ENCODE measurements at places on chromosomes 7 and 10.

DNA sequence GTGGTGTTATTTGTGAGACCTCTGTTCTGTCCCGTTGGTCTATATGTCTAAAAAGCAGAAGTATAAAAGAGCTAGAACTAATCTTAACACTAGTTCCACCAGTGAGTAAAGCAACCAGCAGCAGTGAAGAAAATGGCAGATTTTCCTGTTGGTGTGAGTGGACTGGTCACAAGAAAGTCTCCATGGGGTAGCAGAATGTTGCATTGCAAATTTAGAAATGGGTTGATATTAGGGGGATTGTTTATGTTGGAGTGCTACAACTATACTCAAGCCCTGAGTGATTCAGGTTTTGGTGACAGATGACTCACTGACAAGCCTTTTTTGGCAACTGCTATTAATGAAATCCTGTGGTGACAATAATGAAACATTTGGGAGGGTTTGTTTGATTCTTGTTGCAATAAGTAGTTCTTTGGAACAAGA is 5.6 kb downstream of the AVL9 start:
- DNase-seq: no peak

GRCh38 chr7:22542669-22543068 is 42.7 kb upstream of the STEAP1B start:
- DNase-seq: no peak

DNA sequence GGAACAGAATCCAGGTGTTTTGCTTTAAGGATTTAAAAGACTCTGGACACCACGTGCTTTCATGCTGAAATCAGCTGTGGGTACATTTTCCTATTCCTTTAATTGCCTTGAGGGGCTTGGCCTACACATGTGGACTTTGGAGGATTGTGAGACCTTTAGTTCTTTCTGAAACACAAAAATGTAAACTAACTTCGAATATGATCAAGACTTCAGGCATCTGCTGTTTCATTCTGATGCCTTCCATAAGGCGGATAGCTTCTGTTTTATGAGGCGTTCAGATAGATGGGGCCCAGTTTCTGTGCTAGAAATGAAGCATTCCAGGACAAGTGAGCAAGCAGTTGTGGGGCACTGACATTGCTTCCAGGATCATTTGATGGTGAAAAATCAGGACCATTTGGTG is 1.5 kb upstream of the NOBOX start:
- no peak for DNase-seq

GRCh38 chr10:87925570-87925969 is 62.1 kb downstream of the PTEN start:
- no peak for DNase-seq

GRCh38 chr10:117519286-117519685 is 23.3 kb upstream of the EMX2 start:
- DNase-seq: no peak

GRCh38 chr10:49734676-49735075 is 27.4 kb downstream of the OGDHL start:
- DNase-seq: no peak

DNA sequence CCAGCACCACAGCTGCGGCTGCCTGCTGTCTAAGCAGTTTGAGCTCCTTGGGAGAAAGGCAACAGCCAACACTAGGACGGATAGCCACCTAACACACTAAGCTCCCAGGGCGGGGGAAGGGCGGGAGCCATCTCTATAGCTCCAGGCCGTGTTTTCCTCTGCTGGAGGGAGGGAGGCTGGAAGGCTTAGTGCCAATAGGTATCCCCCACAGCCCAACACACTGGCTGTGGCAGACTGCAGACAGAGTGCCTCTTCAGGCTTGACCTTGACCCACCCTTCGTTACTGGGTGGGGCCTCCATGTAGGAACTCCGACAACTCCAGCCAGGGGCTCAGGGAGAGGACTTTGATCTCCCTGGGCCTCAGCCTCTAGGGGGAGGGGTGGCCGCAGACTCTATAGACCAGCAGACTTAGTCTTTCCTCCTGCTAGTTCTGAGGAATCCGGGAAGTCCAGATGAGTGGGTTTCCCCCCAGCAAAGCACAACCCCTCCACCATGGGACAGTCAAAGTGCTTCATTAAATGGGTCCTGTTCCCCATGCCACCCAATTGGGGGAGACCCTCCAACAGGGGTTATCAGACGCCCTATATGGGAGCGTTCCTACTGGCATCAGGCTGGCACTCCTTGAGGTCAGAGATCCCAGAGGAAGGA is 314.4 kb upstream of the MKI67 start:
- DNase-seq: no peak

- DNase-seq: no peak
Measured at GRCh38 chr10:92916433-92916832, 68.1 kb downstream of the EXOC6 start.

- DNase-seq: no peak
Measured at GRCh38 chr7:27211764-27212204, 11.9 kb upstream of the HOXA13 start.

DNA sequence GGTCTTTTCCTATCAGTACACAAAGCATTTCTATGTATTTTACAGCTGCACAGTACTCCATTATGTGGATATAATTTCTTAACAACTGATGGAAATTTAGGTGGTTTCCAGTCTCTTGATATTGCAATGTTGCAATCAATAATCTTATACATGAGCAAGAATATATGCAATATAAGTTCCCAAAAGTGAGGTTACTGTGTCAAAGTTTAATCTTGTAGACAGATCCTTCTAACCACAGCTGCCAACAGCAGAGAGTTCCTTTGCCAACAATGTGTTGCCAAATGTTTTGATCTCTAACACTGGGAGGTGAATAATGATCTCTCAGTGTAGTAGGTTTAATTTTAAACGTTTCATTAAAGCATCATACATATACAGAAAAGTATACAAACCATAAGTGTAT is 54.5 kb downstream of the CUL2 start:
- DNase-seq: no peak

DNA sequence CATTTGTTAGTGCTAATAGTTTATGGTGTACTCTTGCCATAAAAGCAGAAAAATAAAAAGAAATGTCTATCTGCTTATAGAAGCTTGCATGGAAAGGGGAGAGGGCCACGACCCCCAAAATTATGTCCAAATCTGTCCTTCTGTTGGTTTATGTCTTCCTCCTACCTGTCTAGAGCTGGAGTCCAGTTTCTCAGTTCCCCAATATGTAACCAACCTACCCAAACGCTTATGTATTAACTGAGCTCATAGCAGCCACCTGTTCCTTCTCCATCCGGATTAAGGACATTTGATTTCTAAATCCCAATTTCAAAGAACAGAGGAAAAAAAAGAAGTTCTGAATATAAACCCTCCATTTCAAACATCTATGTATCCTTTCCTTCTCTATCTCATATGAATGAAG is 30.3 kb upstream of the TPK1 start:
- no peak for DNase-seq

- DNase-seq: no peak
Measured at GRCh38 chr10:124287071-124287685, 131.5 kb downstream of the OAT start.

DNA sequence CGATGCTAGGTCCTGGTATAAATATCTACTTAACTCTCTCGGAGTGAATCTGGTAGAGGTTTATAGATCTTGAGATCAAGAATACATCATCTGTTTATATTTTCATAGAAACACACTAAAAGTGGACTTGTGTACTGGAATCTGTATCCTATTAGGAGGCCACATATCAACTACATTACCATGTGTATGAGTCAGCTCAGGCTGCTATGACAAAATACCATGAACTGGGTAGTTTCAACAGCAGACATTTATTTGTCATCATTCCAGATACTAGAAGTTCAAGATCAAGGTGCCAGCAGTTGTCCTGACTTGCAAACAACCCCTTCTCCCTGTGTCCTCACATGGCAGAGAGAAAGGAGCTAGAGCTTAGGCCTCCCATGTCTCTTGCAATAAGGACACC is 113.9 kb upstream of the PFKP start:
- DNase-seq: no peak

GRCh38 chr10:46227571-46227935 is 59.2 kb upstream of the ANTXRL start:
- DNase-seq: no peak

- DNase-seq: no peak
Measured at GRCh38 chr7:46256870-46257661, 336.0 kb upstream of the IGFBP3 start.

DNA sequence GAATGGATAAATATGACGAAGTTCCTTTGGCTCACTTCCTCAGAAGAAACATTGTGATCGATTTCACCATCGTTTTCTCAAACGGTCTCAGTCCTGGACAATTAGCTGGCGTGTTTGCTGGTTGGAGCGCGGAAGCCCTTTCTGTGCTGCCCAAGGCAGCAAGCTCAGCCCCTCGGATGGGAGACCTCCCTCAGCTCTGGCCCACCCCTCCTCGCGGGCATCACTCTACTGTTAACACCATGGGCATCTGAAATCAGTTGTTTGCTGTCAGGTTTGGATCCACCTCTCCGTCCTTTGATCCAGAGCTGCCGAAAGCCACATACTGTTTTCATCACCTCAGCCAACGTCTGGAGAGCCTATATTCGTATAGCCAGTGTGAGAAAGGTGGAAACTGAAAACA is 68.2 kb downstream of the C10orf143 start:
- no peak for DNase-seq

DNA sequence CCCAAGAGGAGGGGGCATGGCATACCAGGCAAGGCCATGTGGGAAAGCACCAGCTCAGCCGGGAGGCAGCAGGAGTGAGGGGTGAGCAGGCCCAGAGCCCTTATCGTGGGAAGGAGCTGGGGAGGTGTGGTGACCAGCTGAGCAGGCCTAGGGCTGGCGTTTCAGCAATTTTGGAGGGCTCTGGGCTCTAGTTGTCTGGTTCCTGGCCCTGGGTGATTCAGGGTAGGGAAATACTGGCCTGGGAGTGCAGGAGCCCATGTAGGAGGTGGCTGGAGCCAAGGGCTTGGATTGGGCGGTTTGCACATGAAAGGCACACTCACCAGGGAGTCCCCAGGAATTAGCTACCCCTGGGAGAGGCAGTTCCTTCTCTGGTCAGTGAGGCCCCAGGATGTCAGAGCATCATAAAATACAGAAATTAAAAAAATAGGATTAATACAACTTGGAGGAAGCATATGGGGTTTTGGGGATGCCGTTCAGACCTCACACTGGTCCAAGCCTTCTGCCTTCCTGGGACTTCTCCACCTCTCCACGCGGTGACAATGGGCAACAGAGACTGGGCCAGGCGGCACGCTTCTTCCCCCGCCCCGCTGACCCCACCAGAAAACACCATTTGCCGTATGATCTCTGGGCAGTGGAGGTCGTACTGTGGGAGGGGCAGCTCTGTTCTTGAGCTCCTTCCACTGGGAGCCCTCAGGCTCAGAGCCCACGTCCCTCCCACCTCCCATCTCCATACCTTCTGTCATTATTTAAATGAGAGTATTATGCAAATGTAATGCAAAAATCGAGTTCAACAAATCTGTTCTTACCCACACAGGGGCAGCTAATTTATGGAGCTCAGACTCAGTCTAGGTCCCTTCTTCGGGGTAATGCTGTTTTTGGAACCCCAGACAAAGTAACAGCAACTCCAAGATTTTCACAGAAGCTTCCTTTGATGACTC is 133.0 kb upstream of the FAM20C start:
- DNase-seq: no peak

GRCh38 chr10:86135191-86135590 is 231.4 kb downstream of the GRID1 start:
- DNase-seq: no peak

DNA sequence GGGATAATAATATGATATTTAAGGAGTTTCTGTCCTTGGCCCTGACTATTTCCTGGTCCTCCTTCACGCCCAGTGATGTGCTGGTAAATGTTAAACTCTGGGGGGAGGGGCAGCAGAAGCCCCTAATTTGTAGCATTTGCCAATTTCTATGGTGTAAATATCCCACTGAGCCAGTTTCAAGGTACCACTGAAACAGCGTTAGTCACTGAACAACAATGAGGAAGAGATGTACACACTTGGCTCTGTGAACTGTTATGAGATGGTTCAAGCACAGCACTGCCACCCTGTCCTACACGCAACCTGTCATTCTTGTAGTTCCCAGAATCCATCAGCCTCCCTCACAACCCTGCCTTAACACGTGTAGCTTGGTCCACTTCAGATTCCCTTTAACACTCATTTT is 39.8 kb downstream of the MET start:
- no peak for DNase-seq

- no peak for DNase-seq
Measured at GRCh38 chr10:127119936-127120335, 76.5 kb downstream of the INSYN2A start.

DNA sequence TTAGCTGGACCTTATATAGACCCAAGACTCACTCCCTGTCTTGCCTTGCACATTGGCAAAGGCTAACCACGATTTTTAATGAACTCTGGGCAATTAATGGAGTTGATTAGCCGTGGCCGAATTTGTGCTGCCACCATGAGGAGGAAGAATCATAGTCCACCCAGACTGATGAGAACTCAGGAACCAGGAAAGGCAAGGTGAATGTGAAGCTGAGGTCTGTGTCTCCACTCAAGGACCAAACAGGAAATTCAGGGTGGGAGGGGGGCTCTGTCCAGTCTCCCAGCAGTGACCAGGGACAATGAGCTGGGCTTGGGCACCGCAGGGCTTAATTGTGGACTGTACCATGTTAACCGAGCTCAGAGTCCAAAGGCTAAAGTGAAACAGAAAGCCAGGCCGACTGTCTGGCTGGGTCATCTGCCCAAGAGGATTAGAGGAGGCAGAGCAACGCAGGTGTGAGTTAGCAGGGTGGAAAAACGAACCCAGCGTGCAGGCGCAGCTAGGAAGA is 127.0 kb upstream of the JCAD start:
- DNase-seq: no peak

Data from stimulated activated CD4-positive, alpha-beta T cell treated with anti-CD3 and anti-CD28 coated beads, Interleukin-12 subunit alpha, Interleukin-12 subunit beta, amount 100 ng/mL, for 48 hours (primary cell).